Stimulated activated CD4-positive, alpha-beta T cell treated with anti-CD3 and anti-CD28 coated beads, Interleukin-4, amount 100 ng/mL, for 24 hours (primary cell): ENCODE measurements at places on chromosomes 6 and 20.

- DNase-seq: no peak
These were observed 456.4 kb downstream of the COL12A1 start for GRCh38 chr6:74749211-74750147.

- DNase-seq: no peak
These were observed 9.6 kb downstream of the SIGLEC1 start for GRCh38 chr20:3702611-3703391.

DNA sequence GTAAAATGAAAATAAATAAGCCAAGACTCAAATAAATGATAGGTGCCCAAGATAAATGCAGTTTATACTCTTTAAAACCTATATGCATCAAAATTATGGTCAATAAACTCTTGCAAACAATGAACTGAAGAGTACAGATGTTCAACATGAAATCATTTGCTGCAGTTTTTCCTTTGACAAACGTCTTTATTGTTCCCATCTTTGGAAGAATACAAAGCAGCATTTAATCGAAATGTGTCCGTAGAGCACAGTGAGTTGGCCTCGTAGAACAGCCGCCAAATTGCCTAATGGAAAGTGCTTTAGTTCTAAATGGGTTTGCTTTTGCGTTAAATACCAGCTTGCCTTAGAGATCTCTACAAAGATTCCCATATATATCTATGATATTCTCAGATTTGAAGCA is 447.4 kb downstream of the PKHD1 start:
- no peak for DNase-seq

DNA sequence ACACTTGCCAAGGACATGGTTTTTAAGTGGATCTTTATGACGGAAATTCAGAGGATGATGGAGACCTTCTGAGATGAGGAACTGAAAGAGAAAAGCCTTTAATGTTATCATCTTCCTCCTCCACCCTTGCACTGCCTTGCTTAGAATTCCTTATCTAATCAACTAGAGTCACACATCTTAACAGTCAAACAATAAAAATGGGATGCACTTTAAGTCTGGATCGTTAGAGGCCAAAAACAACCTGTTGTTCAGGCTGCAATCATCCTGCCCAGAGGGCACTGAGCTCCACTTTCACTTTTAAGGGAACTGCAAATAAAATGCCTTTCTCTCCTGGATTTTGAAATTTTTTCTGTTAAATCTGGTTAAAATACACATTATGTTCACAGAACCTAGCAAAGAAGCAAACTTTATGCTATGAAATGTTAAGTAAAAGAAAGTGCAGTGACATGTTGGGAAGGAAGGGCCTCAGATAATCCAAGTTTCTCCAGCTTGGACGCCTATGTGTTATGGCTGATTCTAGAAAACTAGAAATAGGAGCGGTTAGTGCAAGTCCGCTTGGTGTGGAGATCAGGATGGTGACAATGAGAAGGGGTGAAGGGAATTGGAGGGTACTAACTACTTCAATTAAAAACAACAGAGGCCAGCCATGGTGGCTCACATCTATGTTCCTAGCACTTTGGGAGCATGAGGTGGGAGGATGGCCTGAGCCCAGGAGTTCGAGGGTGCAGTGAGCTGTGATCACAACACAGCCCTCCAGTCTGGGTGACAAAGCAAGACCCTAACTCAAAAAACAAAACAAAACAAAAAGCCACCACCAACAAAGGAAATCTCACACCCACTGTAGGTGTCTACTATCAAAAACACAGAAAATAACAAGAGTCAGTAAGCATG is 66.4 kb upstream of the KIF13A start:
- DNase-seq: no peak

GRCh38 chr6:39217177-39217864 is 12.0 kb downstream of the KCNK5 start:
- no peak for DNase-seq

DNA sequence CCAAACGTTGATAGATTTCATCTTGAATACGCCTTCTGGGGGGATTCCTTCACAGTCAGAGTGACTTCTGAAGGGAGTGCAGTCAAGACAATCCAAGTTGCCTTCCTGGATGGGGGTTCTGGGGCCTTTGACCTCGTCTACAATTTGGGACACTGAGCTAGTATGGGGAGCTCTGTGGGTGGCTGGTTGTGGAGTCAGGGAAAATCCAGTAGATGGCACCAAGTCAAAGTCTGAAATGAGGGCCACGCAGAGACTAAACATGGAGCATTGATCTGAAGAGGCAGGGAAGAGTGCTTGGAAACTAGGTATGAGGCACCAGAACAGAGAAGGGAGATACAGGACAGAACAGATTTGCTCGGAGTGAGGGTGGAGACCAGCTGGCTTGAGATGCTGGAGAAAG is 43.6 kb upstream of the CCN6 start:
- DNase-seq: no peak
